Suppressor macrophage (primary cell): ENCODE measurements at places on chromosomes 12 and 14.

DNA sequence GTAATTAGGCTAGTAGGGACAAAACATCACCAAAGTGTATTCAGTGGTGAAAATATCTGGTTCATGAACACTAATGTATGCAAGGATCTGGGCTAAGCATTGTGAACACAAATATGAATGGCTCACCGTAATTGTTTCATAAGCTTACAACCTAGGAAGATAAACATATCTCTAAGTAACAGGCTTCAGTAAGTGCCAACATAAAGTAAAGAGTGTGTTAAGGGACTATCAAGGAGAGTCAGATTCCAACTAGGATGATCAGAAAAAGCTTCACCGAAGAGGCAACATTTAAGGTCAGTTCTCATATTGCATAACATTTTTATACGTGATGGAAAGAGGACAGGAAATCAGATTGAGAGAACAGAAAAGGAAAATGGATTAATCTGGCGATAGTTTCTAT is 29.4 kb downstream of the ABCC9 start:
- DNase-seq = no peak

DNA sequence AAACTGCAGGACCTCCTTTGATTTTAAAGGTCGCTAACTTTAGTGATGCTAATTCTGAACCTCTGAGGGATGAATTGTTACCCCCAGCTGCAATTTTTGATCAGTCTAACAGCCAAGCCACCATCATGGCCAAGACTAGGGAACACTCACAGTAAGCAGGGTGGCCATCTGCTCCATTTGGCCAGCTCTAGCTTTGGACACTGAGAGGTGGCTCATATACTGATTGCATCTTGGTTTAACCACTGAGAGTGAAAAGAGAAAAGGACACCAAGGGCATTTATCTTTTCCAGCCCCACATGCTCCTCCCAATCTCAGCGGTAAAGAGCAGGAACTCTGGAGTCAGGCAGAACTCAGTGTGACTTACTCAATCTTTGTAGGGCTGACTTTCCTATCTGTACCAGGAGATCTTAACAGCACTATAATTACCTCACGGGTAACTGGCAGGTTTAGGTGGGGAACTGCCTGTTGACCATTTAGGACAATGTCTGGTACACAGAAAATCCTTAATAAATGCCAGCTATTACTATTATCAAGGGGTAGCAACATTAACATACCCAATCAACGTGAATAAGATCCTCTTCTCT is 6.2 kb downstream of the LPCAT3 start:
- DNase-seq = no peak

- peak; percentile 72 for DNase-seq
Measured at GRCh38 chr12:76340680-76341435, 7.4 kb downstream of the BBS10 start.

- DNase-seq = no peak
Measured at GRCh38 chr12:41064411-41064810, 123.7 kb upstream of the PDZRN4 start.

GRCh38 chr14:102893452-102893851 is 29.0 kb upstream of the AMN start:
- no peak for DNase-seq

GRCh38 chr12:41530441-41530840 is 342.3 kb downstream of the PDZRN4 start:
- DNase-seq = no peak
